ENCODE measurements at places on chromosomes 16 and 17. TPM values are rescaled to one million over a fixed set of nuclear protein-coding genes. Genes with fewer than 3 reads are reported as not detected.

ST6GALNAC2 gene
- 2.6 TPM for total RNA-seq

MMP28 gene
- total RNA-seq: 4.2 TPM

CCL14 gene
- total RNA-seq: 1.6 TPM

SEZ6L2 gene
- 2.1 TPM for total RNA-seq

C17orf50 gene
- not detected for total RNA-seq

ZNF750 gene
- total RNA-seq: not detected

LPCAT2 gene
- 24.5 TPM for total RNA-seq

ITGA2B gene
- total RNA-seq: 2.6 TPM

DUSP3 gene
- 39.7 TPM for total RNA-seq

FOXL1 gene
- under 0.01 TPM for total RNA-seq

COQ7 gene
- total RNA-seq: 25.1 TPM

CTRL gene
- 1.0 TPM for total RNA-seq

GNG13 gene
- not detected for total RNA-seq

CLEC3A gene
- not detected for total RNA-seq

UNC45B gene
- total RNA-seq: 146 TPM

ANKRD13B gene
- total RNA-seq: 9.4 TPM

SCRN2 gene
- total RNA-seq: 29.2 TPM

TMEM98 gene
- total RNA-seq: 27.1 TPM

CCL8 gene
- total RNA-seq: 1.0 TPM

MYO15A gene
- total RNA-seq: 0.52 TPM

All from skeletal muscle tissue (tissue), 5 donors.